LHCN-M2 (cell line): ENCODE measurements at places on chromosomes 1 and 21. TPM values are rescaled to one million over a fixed set of nuclear protein-coding genes. Genes with fewer than 3 reads are reported as not detected.

GRCh38 chr1:111776861-111777260 is 21.2 kb downstream of the DDX20 start:
- DNase-seq = no peak

DNA sequence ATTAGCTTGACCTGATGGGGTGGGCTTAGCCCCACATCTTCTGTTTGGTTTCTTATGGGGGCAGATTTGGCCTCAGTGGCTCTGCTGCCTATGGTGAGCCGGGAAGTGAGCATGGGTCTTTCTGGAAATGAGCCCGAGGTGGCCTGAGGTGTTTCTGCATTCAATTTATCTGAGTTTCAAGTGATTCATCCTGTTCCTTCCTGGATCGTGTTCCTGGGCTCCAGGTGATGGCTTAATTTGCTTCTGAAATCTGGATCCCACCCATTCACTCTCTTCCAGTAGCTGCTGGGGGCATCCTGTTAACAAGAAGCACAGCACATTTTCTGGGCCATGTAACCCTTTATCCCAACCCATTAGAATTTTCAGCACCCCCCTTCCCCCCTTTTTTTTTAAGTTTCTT is 324.6 kb downstream of the CAMTA1 start:
- no peak for DNase-seq

GRCh38 chr1:94247138-94248094 is 10.0 kb upstream of the ARHGAP29 start:
- no peak for DNase-seq

GRCh38 chr21:26715878-26716506 is 129.2 kb downstream of the ADAMTS1 start:
- peak; percentile 53 for DNase-seq

DNA sequence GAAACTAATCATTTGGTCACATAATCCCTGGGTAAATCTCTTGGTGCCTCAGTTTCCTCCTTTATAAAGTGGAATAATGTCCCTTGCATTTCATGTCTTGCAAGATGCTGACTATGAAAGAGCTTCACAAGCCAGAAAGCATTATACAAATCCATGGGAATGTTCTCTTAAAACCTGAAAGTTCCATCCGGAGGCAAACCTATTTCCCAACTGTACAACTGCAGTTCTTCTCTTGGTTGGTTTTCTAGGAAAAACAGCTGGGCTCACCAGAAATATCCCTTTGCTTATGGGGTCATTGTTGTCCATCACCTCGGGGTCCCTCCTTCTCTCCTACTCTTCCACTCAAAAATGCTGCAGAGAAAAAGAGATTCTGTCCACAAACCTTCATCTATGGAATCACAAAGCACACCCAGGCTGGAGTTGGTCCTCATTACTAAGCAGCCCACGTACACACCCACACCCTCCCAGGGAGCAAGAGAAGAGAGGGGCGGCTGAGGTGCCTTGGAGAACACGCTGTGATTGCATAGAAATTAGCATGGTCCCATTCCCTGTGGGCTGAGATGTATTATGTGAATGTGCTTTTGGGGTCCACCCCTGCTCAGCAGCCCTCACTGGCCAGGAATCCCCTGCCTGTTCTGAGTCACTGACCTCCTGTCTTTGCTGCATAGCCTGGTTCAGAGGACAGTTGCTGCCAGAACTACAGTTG is 5.0 kb upstream of the PLXNA2 start:
- DNase-seq = no peak

DNA sequence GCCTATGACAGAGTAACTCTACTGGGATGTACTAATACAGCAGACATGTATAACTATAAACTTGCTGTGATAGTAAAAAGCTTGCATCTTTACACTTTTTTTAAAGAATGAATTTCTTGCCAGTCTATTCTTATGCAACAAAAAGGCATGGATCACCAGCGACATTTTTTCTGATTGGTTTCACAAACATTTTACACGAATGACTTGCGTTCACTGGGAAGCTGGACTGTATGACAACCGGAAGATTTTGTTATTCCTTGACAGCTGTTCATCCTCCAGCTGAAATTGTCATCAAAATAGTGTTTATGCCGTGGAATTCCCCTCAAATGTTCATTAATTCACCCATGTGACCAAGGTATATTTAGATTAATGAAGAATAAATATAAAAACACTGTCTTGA is 131.0 kb downstream of the XPR1 start:
- DNase-seq = peak; percentile 54

DNA sequence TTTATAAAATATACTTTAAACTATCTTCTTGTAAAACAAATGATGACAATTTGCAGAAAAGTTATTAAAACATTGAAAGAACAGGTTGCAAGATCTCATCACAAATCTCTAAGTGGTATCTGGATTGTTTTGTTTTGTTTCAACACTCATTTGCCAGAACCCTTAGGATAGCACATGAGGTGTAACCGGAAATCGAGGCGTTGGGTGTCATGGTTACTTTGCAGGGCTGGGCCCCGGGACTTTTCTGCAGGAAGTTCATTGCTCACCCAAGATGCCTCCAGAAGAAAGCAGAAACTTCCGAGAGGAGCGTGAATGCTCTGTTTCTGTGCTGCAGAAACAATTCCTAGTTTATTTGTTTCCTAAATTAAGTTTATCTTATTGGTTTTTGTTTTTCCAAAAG is 2.5 kb downstream of the DISC1 start:
- no peak for DNase-seq

- no peak for DNase-seq
Measured at GRCh38 chr1:80769208-80769750, 1031.5 kb upstream of the ADGRL2 start.

GRCh38 chr1:61569303-61569621 is 155.7 kb downstream of the TM2D1 start:
- no peak for DNase-seq

GRIK1 gene
- total RNA-seq = not detected in 2 replicates

WDR4 gene
- 16.9 and 19.6 TPM in 2 replicates for total RNA-seq

HMGCS2 gene
- not detected in 2 replicates for total RNA-seq

F13B gene
- total RNA-seq = not detected in 2 replicates

ANGPTL3 gene
- not detected in 2 replicates for total RNA-seq

PPFIA4 gene
- 24.1 and 33.2 TPM in 2 replicates for total RNA-seq

BMP8A gene
- not detected in 2 replicates for total RNA-seq
